ENCODE measurements at places on chromosomes 1 and 21.

- DNase-seq = no peak
These were observed 87.9 kb upstream of the SOX13 start for GRCh38 chr1:203985044-203985443.

GRCh38 chr1:41872074-41872473 is 46.6 kb downstream of the HIVEP3 start:
- DNase-seq = no peak

DNA sequence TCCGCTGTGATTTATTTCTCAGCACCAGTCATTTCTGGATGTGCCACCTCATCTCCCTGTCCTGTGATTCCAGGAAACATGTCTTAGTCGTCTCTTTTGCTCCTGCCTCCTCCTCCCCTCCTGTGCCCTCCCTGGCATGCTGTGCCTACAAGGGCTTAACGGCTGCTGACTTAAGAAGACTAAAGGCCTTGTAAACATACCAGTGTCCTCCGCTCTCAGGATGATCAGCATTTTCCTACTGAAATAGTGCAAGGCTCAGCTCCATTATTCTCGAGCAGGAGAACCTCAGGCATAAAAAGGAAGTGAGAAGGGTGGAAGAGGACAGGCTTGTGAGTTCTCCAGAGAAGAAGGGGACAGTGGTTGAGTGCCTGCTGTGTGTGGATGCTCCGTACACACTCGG is 61.6 kb upstream of the RUNX3 start:
- DNase-seq = no peak

- DNase-seq = no peak
These were observed 80.1 kb downstream of the MAB21L3 start for GRCh38 chr1:116191294-116191693.

- DNase-seq = no peak
These were observed 29.9 kb upstream of the POFUT2 start for GRCh38 chr21:45317398-45318145.

DNA sequence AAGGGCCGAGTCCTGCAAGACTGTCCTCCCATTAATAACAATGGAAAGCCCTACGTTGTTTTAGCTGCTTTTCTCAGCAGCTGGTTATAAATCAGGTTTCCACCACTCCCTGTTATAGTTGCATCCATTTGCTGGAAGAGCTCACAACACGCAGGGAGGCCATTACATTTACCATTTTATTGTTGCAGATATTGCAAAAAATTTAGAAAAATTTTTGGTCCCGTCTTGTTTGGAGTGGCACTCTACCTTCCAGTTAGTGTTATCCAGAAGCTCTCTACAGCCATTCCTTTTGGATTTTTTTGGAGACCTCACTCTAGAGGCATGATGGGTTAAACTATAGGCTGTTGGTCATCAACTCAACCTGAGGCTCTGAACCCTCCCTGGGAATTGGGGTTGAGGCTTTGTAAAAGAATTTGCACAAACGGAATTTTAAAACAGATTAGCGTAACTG is 1532.1 kb upstream of the TPTE start:
- no peak for DNase-seq

GRCh38 chr1:167152192-167152876 is 58.5 kb downstream of the STYXL2 start:
- DNase-seq = no peak

- no peak for DNase-seq
These were observed 2.4 kb upstream of the C1orf116 start for GRCh38 chr1:207034998-207035397.

GRCh38 chr21:30072496-30072895 is 94.1 kb downstream of the CLDN17 start:
- DNase-seq = no peak

DNA sequence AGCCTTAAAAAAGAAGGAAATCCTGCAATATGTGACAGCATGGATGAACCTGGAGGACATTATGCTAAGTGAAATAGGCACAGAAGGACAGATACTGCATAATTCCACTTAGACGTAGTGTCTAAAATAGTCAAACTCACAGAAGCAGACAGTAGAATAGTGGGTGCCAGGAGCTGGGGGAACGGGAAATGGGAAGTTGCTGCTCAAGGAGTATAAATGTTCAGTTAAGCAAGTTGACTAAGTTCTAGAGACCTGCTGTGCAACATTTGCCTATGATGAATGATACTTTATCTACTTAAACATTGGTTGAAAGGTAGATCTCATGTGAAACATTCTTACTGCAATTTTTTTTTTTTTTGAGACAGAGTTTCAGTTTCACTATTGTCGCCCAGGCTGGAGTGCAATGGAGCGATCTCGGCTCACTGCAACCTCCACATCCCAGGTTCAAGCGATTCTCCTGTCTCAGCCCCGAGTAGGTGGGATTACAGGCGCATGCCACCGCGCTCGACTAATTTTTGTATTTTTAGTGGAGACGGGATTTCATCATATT is 197.8 kb downstream of the HIVEP3 start:
- no peak for DNase-seq

DNA sequence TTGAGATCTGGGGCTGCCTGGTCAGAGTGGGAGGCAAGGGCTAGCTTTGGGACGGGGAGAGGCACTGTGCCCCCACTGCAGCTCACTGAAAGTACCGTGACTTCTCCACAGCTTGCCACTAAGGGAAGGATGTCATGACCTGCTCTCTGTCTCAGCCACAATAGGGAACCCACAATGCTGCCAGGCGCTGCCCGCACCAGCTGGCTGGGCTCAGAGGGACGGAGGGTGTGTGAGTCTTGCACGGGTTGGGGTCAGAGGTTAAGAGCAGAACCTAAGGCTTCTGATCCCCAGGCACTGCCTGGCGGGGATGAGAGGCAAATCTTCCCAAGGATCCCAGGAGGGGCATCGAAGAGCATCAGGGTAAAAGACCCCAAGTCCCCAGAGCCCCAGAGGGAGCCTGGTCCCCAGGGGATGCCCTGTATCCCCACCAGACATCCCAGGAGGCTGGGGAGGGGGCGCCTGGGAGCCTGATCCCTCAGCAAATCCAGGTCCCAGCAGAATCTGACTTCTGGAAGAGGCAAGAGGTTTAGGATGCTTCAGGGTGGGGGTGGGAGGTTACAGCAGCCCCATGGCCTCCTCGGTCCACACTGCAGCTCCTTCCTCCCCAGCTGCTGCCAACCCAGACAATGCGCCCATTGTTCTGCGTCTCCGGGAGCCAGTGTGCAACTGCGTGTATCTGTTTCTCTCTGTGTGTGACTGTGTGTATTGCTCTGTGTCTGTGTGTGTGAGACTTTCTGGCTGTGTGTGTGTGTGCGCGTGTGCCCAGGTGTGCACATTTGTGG is 2.0 kb upstream of the MARCKSL1 start:
- no peak for DNase-seq

DNA sequence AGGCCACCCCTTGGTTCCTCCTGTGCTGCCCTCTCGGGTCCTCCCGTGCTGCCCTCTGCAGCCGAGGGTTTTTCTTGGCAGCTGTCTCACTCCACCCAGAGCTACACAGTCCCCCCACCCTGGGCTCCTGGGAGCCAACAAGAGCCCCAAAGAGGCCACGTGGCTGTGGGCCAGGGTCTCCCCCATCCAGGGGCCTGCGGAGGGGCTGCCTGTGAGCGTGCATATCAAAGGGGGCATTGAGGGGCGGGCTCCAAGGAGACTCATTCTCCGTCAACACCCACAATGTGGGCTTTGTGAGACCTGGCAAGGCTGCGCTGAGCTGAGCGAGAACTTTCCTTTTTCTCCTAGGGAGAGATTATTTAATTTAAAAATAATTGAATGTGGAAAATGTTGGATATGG is 108.7 kb upstream of the ARHGEF16 start:
- DNase-seq = no peak

GRCh38 chr1:56501888-56502287 is 77.5 kb downstream of the PLPP3 start:
- no peak for DNase-seq

- peak; percentile 3 for DNase-seq
These were observed 20.6 kb downstream of the MTHFR start for GRCh38 chr1:11784993-11785769.

GRCh38 chr21:43311301-43311817 is 115.6 kb downstream of the SIK1 start:
- no peak for DNase-seq

- DNase-seq = no peak
These were observed 447.3 kb downstream of the AGBL4 start for GRCh38 chr1:49576327-49576901.

DNA sequence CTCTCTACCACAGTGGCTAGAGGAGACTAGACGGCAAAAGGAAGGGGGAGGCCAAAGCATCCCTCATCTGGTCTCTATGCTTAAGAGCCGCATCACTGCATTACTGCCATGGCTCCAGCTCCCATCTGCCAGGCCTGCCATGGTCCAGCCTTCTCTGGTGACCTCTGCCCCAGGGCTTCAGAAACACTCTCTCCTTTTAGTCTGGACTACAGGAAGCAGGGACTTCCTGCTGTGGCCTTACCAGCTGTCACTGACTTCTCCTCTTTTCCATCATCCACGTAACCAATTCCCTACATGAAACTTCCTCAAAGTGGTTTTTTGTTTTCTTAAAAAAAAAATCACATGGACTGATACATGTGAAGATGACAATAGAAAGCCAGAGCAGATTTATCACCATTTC is 323.1 kb upstream of the NFIA start:
- no peak for DNase-seq

DNA sequence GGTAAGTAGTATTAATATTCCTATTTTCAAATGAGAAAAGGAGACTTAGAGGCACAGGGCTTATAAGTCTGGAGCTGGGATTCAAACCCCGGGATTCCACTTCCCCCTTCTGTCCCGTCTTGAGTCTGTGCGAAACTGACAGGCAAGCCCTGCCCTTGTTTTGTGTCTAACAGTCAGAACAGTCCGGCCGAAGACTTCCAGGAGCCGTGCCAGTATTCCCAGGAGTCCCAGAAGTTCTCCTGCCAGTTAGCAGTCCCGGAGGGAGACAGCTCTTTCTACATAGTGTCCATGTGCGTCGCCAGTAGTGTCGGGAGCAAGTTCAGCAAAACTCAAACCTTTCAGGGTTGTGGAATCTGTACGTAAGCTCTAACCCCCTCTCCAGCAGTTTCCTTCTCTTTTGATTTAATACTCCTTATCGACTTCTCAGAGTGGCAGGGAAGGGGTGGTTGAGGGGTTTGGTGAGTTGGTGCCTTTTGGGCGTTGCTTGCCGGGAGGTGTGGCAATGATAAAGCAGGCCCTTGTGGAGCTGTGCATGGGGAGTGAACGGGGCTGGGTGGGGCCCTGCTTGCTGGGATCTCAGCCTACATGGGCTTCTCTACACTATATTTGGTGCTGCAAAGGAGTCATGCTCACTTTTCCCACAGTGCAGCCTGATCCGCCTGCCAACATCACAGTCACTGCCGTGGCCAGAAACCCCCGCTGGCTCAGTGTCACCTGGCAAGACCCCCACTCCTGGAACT is 29.4 kb downstream of the IL6R start:
- no peak for DNase-seq

DNA sequence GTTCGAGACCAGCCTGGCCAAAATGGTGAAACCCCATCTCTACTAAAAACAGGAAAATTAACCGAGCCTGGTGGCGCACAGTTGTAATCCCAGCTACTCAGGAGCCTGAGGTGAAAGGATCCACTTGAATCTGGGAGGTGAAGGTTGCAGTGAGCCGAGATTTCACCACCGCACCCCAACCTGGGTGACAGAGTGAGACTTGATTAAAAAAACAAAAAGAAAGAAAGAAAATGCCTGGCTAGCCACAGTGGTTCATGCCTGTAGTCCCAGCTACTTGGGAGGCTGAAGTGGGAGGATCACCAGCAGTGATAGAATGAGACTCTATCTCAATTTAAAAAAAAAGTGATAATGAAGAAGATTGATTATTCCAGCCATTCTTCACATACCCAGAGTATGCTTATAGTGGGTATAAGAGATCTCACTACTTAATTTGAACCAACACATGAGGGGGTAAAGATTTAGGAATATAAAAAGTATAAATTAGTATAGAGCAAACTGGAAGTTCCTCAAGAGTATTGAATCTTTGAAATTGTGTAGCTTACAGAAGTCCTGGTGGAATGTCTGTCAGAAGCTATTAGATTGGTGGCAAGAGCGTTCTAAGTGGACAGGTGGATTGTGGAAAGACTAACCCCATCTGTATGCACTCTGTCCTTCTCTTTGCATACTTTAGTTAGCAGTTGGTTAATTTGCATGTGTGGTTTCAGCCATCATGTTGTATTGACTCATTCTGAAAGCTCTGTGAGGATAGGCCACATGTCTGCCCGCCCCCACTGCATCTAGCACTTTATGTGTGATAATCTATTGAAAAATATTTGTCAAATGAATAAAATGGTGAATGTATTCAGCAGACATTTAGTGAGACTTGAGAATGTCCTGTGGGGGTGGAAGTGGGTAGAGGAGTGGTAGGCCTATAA is 25.0 kb downstream of the RLF start:
- DNase-seq = no peak

GRCh38 chr21:23160914-23161313 is 2162.7 kb downstream of the NCAM2 start:
- no peak for DNase-seq

DNA sequence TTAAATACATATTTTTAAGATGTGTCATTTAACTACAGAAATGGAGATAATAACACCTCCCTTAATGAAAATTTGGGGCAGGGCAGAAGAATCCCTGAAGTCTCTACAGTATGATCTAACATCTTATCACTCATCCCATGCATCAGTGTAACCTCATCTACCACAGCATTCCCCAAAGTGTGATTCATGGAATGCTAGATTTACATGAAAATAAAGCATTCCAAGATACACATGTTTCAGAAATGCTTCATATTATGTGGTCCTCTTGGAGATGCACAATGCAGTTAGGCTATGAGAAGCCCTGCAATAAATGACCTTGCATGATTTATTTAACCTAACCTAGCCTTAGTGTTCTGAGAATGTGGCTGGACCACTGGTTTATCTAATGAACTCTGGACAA is 166.9 kb upstream of the SYT6 start:
- no peak for DNase-seq

GRCh38 chr1:64790832-64791487 is 46.1 kb downstream of the RAVER2 start:
- DNase-seq = no peak

Data from cerebellar nuclear complex (tissue), 1 donor.